ENCODE measurements at places on chromosomes 11 and 22.

DNA sequence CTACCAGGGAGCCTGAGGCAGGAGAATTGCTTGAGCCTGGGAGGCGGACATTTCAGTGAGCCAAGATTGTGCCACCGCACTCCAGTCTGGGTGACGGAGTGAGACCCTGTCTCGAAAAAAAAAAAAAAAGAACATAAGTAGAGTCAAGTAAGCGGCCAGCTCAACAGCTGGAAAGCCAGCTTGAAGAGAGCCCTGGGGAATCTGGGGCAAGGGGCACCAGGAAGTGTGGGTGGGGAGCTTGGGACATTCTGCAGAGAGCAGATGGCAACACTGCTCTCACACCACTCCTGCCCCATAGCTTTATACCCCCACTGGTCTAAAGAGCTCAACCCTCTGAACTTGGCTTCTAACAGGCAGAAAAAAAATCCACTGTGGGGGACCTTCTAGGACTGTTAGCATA lies 505.6 kb downstream of the BUD13 start:
- DNase-seq = no peak

DNA sequence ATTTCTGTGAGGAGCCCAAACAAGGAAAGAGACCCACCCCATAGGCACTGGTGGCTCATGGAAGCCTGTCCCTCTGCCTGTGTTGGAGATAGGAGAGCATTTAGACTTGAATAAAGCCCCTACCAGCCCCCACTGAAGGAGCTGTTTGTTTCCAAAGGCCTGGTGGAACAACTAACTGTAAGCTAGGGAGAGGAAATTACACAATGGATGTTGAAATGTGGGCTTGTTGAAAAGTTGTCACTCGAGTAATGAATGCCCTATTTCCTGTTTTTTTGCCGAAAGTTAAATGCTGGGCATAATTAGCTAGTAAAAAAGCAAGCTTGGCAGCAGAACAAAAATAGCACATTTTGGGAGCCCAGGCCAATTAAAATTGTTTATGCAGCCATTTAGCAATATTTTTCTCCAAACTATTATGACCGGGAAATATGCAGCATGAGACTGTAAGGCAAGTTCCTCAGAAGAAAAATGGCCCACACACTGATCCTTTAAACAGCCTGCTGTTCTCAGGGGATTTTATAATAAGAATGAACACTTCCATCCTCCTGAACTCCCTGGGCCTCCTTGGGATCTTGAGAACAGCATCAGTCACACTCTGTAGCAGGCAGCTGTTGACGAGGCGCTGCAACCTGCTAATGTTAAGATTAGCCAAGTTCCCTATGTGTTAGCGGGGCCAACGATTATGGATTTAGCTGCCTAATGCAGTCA lies 38.6 kb upstream of the LMO2 start:
- DNase-seq = no peak

GRCh38 chr22:23579870-23580575 lies at the start of gene IGLL1:
TSS of gene IGLL1 (minus strand) at chr22:23580290. CDS start at chr22:23580190, 100 bp downstream.
- no peak for DNase-seq

DNA sequence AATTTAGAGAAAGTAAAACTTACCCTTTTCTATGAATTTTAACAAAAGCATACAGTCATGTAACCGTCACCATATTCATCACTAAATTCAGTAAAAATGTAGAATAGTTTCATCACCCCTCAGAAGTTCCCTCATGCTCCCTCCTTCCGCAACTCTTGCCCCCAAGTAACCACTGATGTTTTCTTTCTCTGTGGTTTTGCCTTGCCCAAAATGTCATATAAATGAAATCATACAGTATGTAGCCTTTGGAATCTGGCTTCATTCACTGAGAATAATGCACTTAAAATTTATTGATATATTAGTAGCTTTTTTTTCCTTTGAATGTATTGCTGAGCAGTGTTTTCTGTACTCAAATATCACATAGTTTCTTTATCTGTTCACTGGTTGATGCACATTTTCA lies 60.1 kb downstream of the DCUN1D5 start:
- no peak for DNase-seq

GRCh38 chr22:27919942-27920755 lies 1.1 kb upstream of the PITPNB start:
- no peak for DNase-seq

GRCh38 chr11:117423046-117423575 lies 95.5 kb downstream of the CEP164 start:
- DNase-seq = no peak

GRCh38 chr11:132472411-132473172 lies 1059.7 kb downstream of the OPCML start:
- no peak for DNase-seq

DNA sequence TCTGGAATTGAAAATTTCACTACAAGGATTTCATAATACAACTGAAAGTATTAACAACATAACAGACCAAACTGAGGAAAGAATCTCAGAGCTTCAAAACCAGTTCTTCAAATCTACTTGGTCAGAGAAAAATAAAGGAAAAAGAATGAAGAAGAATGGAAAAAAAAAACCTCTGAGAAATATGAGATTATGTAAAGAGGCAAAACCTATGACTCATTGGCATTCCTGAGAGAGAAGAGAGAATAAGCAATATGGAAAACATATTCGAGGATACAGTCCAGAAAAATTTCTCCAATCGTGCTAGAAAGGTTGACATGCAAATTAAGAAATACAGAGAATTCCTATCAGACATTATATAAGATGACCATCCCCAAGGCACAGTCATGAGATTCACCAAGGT lies 23.4 kb upstream of the GPR83 start:
- DNase-seq = no peak

DNA sequence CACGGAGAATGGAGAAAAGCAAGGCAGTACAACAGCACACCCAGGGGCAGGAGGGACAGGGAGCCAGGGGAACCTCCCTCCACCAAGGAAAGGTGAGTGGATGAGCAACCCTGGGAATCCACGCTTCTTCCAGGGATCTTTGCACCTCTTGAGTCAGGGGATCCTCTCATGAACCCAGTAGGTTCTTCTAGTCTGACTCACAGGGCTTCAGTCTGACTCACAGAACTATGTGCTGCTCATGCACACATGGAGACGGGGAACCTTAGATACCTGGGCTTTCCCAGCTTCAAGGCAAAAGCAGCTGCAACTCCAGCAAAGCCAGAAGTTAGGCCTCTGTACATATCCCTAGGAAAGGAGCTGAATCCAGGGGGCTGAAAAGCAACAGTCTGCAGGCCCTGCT lies 1021.4 kb upstream of the TENM4 start:
- DNase-seq = no peak

DNA sequence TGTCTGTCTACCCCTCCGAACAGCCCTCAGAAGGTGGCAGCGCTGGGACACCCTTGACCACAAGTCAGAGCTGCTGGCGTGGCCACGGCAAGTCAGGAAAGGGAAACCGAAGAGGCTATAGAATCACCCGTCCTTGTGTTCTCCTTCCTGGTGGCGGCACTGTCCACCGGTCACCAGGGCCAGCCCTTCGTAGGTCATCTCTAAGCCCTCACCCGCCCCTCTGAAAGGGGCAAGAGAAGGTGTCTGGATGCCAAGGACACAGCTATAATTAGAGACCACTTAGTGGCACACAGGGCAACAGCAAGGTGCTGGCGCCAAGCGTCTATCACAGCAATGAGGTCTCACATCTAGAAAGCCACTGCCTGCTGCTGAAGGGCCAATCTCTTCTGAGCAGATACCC lies 320.9 kb downstream of the SHANK2 start:
- no peak for DNase-seq

DNA sequence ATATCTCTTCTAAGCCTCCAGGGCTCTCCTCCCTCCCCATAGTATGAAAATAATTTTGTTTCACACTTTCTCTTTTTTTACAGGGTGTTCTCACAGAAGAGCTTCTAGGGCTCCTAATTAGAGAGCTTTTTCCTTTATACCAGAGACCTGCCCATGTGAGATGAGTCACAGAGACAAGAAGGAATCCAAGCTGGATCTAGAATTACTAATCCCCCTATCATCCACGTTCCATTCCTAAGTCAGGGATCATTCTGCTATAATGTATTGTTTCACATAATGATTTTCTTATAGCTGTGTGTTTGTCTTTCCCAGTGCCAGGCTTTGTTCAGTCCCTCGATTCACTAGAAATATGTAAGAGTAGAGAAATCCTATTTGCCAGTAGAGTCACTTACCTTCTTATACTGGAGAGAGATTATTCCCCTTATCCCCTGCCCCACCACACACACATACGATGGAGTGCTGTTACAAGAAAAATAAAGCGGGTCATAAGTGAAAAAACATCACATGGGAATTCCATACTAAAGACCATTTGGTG lies 778.3 kb upstream of the LRRC4C start:
- DNase-seq = no peak

GRCh38 chr11:68142441-68143309 lies 21.5 kb upstream of the CHKA start:
- DNase-seq = no peak

DNA sequence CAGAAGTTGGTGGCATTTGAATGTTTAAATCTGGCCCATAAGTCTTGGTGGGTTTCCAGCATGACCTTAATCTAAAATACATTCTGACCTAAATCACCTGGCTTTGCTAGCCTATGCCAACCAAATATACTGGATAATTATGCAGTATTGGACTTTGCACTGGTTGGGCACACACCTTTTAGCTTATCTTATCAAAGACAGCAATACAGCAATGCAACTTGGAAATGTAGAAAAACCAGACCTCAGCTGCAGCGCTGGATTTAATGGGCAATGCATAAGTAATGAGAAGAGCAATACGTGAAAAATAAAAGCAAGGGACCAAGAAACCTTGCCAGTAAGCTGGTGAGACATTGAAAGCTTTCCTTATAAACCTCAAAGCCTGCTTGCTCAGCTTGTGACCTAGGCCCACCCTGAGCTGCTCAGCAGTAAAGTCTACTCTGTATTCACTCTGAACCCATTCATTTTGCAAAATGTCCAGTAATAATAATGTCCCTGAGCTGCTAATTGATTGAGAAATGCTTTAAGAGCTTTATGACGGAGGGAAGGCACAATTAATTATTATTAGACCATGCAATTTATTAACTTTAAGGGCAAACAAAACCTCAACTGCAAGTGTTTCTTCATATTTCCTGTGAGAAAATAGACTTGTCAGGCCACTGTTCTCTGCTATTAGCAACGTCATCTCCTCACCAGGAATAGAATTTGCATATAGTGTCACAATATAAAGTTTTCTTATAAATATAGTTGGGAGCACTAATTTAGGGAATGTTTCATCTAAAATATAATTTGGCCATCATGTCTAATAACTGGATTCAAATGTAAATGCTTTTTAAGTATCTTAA lies 49.4 kb upstream of the CEP295 start:
- DNase-seq = no peak

DNA sequence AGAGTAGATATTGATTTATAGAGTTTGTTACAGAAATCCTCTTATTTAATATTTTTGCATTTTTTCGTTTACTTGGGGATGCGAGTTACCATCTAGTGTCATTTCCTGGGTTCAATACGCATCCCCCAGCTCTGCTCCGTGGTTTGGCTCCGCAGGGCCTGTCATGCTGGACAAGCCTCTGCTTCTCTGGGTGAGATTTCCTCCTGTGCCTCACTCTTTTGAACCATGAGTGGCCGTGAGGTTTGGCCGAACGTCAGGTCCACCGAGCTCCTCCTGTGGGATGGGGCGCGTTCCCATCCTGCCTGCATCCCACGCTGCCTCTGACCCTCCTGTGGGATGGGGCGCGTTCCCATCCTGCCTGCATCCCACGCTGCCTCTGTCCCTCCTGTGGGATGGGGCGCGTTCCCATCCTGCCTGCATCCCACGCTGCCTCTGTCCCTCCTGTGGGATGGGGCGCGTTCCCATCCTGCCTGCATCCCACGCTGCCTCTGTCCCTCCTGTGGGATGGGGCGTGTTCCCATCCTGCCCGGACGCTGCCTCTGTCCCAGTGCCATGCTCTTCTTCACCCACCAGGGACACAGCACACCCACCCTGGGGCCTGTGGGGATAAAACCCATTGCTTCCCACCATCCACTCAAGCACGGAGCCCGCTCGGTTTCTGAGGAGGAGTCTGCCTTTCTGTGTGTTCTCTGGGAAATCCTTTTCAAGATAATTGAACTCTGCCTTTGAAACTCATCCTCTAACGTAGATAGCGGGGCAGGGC lies 506.8 kb downstream of the BRD1 start:
- DNase-seq = no peak

GRCh38 chr11:68099474-68100405 lies 21.4 kb downstream of the CHKA start:
- DNase-seq = no peak

DNA sequence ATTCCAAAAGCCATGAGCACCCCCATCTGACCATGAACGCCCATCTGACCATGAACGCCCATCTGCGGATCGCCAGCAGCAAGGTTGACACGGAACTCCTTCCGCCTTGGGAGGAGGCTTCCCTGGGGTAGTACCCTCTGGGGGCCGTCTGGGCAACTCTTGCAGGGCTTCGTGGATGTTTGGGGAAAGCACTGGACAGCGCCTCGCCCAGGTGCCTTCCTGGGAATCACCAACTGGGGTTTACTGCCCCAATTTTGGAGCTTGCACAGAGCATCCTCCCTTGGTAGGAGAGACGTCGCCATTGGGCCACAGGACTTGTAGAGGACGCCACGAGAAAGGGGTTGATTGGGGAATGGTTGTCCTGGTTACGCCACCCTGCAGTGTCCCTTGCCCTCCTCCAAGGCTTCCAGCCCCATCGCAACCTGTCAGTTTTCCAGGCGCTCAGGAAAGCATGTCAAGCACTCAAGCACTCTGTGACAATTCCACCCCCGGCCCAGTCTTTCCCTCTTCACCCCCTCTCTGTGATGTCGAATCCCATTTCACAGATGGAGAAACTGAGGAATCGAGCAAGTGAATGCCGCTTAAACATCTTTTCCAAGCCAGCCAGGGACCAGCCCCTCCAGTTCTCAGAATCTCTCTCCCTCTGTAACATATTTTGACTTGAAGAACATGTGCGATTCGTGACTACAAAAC lies 914 bp upstream of the PRDM11 start:
- no peak for DNase-seq

- no peak for DNase-seq
Measured at GRCh38 chr11:35944503-35945136, 758 bp downstream of the LDLRAD3 start.

DNA sequence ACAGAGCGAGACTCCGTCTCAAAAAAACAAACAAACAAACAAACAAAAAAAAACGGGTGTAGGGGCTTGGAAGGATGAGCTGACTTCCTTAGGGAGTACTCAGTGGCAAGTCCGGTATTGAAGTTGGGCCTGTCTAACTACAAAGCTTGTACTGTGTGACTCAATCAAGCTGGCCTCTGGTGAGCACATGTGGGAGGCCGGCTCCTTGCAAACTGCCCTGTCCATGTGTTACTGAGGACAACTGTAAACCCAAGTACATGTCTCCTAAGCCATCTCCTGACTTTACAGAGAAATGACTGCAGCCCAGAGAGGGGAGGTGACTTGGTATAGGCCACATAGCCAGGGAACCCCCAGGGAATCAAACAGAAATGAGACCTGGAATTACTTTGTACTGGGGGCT lies 11.6 kb downstream of the RIBC2 start:
- no peak for DNase-seq
